ENCODE measurements at places on chromosomes 5 and 9.

GRCh38 chr5:142325725-142326479 lies 1.1 kb upstream of the SPRY4 start:
- peak; percentile 7 for DNase-seq

- no peak for DNase-seq
Measured at GRCh38 chr9:90818279-90818678, 16.7 kb downstream of the SYK start.

DNA sequence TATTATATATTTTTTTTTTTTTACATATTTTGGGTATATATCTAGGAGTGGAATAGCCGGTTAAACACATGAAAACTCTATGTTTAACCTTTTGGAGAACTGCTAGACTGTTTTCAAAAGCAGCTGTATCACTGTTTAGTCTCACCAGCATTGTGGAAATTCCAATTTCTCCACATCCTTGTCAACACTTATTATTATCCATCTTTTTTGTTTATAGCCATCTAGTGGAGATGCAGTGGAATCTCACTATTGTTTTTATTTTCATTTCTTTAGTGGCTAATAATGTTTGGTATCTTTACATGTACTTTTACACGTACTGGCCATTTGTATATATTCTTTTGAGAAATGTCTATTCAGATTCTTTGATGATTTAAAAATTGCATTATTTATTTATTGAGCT lies 22.7 kb upstream of the CCDC180 start:
- no peak for DNase-seq

- no peak for DNase-seq
Measured at GRCh38 chr9:7937761-7938491, 138.3 kb upstream of the DMAC1 start.

GRCh38 chr5:175456105-175456742 lies 12.2 kb upstream of the DRD1 start:
- no peak for DNase-seq

GRCh38 chr9:8621416-8621815 lies 821.8 kb upstream of the DMAC1 start:
- no peak for DNase-seq

Measured in stimulated activated CD8-positive, alpha-beta memory T cell treated with anti-CD3 and anti-CD28 coated beads, Interleukin-7, amount 100 ng/mL, for 48 hours (primary cell).